ENCODE measurements at places on chromosomes 4 and X.

DNA sequence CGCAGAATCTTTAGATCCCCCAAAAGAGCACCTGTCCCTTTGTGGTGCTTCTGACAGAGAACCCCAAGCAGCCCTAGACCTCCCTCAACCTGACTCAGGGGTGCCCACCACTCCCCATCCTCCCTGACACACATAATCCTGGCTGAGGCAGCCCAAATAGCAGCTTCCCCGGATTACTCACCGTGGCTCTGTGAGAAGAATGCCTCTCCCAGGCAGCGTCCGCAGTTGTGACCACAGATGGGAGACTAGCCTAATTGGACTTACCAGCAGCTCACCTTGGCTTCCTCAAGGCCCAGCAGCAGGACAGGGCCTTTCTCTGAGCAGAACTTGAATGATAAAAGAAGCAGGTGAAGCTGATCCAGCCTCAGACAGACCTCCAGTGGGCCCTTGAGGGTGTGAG is 10.3 kb upstream of the ODAPH start:
- DNase-seq: no peak

- no peak for DNase-seq
Observed at GRCh38 chr4:34466411-34466810, 1777.9 kb downstream of the ARAP2 start.

GRCh38 chr4:78695910-78696309 is 80.2 kb upstream of the BMP2K start:
- no peak for DNase-seq

DNA sequence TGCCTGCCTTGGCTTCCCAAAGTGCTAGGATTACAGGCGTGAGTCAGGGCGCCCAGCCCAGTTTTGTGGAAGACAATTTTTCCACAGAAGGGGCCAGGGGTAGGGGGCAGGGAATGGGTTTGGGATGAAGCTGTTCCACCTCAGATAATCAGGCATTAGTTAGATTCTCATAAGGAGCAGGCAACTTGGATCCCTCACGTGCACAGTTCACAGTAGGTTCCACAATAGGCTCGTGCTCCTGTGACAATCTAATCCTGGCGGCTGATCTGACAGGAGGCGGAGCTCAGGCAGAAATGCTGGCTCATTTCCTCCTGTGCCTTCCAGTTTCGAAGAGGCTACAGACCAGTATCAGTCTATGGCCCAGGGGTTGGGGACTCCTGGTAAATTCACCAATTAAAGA is 491.6 kb upstream of the AADAT start:
- no peak for DNase-seq

DNA sequence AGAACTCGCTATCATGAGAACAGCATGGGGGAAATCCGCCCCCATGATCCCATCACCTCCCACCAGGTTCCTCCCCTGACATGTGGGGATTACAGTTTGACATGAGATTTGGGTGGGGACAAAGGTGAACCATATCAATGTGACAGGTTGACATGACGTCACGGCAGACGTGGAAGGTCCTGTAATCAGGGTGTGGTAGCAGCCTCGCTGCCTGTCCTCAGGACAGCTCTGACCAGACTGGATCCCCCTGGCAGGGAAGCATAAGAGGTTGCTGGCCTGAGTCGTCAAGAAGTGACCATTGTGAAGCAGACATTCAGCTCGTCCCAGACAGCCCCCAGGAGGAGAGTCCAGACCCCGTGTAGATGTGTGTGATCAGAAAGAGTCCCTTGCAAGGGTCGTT is 104.6 kb downstream of the TNIP2 start:
- no peak for DNase-seq

GRCh38 chrX:44099366-44099765 is 126.2 kb upstream of the NDP start:
- DNase-seq: no peak

- DNase-seq: no peak
Observed at GRCh38 chrX:85955510-85955909, 91.8 kb downstream of the CHM start.

- DNase-seq: no peak
Observed at GRCh38 chrX:109826954-109827708, 94.1 kb upstream of the ACSL4 start.

DNA sequence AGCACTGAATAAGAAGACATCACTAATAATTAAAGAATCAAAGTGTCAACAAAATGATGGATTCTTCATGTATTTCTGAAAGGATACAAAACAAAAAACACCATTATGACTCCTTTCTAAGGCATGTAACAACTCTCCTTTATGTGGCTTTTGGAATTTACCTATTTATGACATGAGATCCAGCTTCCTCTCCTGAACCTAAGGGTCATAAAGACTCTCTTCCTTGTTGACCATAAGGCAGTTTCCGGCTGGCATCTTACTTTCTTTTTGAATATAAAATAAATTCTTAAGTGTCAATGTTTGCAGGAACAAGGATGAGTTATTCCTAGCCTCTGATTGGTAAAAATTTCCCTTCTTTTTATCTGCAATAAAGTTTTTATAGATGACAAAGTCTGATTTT is 111.1 kb upstream of the GRPR start:
- DNase-seq: no peak

- no peak for DNase-seq
Observed at GRCh38 chr4:8662776-8663175, 70.2 kb downstream of the CPZ start.

- DNase-seq: no peak
Observed at GRCh38 chrX:19386679-19387078, 43.0 kb downstream of the PDHA1 start.

DNA sequence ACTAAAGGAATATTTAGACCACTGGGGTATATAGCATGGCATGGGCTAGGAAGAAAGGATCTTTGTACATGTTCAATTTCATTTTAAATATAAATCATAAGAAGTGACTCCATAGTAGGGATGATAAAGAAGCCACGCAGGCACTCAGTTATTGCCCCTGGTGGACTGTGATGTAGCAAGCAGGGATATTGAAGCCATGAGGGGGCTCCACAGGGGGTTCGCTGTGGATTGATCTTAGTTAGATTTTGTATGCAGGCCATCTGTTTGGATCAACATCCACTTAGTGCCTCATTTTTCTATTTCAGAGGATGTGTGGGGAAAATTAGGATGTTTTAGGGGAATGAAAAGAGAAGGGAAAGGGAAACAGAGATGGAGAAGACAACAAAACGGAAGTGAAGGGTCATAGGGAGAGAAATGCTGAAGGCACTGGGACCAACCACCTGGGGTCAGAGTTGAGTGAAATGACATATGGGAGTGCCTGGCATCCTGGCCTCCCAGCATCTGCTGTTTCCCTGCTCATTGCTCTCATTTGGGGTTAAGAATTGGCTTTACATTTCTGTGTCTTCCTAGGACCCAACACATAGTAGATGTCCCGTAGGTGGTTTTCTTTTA is 11.2 kb upstream of the FREM3 start:
- no peak for DNase-seq

DNA sequence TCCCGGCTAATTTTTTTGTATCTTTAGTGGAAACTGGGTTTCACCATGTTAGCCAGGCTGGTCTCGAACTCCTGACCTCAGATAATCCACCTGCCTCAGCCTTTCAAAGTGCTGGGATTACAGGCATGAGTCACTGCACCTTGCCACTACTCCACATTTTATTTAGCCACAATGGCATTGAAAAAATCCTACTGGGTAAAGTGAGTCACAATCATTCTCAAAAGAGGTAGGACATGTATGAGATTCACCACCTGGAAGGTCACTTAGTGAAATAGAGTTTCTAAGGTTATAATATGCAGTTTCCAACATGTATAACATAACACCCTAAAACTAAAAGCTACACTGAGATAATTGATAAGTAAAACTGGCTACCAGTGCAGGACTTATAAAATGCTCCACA is 159.2 kb downstream of the BTC start:
- no peak for DNase-seq

DNA sequence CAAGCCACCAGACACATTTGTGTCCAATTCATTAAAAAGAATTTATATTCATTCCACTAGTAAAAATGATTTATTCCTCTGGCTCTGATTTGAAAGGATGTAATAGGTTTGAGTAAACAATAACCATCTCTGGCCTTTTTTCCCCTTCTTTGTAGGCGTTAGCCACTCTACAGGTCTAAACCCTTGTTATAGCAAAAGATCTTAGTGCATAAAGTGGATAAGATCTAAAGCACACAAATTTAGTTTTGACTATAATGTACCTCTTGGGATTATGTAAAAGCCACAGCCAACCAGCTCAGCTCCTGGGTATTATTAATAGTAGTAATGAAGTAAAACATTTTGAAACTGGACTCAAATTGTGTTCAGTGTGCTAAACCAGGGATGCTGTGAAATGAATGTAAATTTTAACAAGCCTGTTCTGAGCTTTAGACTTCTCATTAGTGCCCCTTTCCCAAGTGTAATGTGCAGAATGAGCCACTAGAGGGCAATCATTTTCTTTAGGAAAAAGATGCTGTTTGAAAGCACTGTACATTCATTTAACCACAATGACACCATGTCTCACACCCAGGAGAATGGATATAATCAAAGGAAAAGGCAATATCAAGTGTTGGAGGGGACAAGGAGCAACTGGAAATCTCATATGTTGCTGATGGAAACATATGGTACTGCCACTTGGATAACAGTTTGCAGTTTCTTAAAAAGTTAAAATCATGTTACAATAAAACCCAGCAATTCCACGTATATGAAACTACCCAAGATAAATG is 69.7 kb downstream of the KLHL8 start:
- DNase-seq: peak; percentile 81

- DNase-seq: no peak
Observed at GRCh38 chrX:5683996-5684395, 544.7 kb downstream of the NLGN4X start.

DNA sequence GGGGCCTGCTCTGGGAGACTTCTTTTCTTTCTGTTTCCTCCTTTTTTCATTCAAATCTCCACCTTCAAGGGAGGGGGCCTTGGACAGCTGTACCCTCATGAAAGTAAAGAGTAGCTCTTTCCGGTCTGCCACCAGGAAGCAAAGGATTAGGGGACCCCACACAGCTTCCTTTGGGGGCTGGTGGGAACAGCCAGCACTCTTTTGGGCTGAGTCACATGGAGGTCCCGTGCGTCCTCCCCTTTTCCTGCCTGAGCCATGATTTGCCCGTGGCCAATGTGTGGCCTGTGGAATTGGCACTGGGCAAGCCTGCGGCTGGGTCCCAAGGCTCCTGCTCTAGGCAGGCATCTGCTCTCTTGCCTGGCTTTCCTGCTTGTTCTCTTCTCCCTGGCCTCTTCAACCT is 65.5 kb downstream of the FHDC1 start:
- DNase-seq: no peak

GRCh38 chrX:4547213-4547836 is 833.9 kb upstream of the PRKX start:
- DNase-seq: peak; percentile 32

- DNase-seq: peak; percentile 20
Observed at GRCh38 chrX:154918060-154918483, 31.9 kb downstream of the F8A1 start.

- DNase-seq: no peak
Observed at GRCh38 chr4:183670251-183670650, 11.2 kb downstream of the TRAPPC11 start.

GRCh38 chr4:53563824-53564223 is 27.5 kb downstream of the LNX1 start:
- no peak for DNase-seq

GRCh38 chrX:38992441-38993096 is 191.3 kb downstream of the MID1IP1 start:
- no peak for DNase-seq

- DNase-seq: no peak
Observed at GRCh38 chrX:72016881-72017783, 106.5 kb downstream of the NHSL2 start.

- DNase-seq: no peak
Observed at GRCh38 chrX:18789916-18790315, 82.5 kb downstream of the PPEF1 start.

All from CD4-positive, alpha-beta T cell treated with Interleukin-2 at 100 ng/mL for 4 hours (primary cell).